ENCODE measurements at places on chromosomes 4 and X.

DNA sequence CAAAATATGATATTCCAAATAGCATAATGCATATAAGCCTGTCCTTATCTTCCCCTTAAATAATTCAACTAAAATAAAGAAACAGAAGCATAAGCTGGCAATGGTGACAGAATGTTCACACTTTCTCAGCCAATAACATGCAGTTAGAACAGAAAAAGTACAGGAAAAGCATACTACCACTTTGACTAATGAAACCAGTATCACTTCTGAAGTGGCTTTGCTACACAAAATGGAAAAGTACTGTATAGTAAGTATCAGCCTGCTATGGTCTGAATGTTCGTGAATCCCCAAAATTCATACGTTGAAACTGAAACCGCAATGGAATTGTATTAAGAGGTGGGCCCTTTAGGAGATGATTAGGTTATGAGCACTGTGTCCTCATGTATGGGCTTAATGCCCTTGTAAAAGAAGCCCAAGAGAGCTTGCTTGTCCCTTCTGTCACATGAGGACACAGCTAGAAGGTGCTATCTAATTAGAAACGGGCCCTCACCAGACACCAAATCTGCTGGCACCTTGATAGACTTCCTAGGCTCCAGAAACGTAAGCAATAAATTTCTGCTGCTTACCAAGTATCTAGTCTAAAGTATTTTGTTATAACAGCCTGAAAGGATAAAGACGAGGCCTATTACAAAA, 102.6 kb downstream of the PRDM5 start:
- DNase-seq = peak; percentile 57

DNA sequence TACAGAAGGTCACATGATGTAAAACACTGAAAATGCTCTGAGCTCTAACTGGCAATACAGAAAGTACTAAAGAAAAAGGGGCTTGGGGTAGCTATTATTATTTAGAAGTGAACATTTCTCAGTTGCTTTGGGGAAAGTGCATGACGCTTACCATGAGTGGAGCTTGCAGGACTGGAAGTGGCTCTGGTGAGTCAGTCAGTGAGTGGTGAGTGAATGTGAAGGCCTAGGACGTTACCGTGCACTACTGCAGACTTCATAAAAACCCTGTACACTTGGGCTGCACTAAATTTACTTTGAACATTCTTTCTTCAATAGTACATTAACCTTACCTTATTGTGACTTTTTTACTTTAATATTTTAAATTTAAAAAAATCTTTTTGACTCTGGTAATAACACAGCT, 89.3 kb upstream of the ENPP6 start:
- DNase-seq = peak; percentile 45

DNA sequence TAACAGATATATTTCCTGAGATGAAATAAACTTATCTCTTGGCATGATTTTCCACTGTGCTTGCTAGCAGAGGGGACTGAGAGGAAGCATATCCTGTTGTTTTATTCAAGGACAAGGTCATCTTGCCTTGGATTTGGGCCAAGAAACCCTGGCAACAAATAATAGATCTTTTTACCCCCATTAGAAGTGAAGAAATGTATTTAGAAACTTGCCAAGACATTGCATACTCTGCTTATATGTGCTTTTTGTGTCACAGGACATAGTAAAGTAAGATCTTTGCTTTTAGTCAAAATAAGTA, 170.2 kb downstream of the RAPGEF2 start:
- DNase-seq = no peak

DNA sequence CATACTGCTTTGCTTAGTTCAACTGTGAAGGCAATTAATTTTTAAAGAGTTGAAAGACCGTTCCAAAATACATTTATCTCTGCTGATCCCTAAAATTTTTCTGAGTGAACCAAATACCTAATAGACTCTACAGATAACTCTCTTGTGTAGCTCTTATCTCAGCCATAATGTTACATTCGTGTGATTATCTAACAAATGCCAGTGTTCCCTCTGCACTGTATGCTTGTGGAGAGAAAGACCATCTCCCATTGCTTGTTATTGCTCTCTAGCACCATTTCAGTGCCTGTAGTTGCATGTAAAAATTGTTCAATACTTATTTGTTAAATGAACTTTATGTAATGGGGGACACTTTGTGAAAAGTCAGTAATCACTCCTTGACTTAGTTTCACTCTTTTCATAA, 81.3 kb upstream of the ATOH1 start:
- no peak for DNase-seq

GRCh38 chr4:13118633-13119032, 365.5 kb downstream of the RAB28 start:
- no peak for DNase-seq
